ENCODE measurements at places on chromosomes 5 and 9. TPM values are rescaled to one million over a fixed set of nuclear protein-coding genes. Genes with fewer than 3 reads are reported as not detected.
A peak's percentile ranks its signal among the peaks of the same experiment; 100 is the strongest.

DNA sequence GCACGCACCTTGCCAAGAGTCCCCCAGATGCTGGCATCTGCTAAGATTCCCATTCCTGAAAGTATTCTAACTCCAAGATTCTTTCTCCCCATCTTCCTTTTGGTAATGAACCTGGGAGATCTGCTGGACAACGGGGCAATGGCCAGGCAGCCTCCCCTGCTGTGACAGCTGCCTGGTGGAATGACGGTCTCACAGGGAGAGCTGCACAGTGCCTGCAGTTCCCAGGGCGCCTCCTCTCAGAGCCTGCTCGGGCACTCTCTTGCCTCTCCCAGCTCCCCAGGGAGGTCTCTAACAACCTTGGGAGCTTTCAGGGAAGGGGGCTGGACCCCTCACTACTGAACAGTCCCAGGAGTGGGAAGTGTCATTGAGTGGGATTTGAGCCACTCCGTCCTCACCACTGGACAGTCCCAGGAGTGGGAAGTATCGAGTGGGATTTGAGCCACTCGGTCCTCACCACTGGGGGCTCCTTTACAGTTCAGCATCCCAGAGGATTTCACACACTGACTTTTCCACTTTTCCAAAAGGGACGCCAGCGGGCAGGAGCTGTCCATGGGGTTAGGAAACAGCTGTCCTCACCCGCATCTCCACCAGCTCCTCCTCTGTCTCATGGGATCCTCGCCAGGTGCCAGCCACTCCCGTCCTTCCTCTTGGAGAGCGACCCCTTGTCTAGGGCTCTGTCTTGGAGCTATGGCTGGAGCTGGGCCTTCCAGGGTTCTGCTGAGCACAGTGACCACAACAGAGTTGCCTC lies 65.7 kb downstream of the ADAMTS2 start:
- DNase-seq, result no peak

GRCh38 chr9:116115761-116116353 lies 37.7 kb upstream of the PAPPA start:
- no peak for DNase-seq

- DNase-seq, result peak; percentile 65
These were observed at the start of gene STK32A for GRCh38 chr5:147234825-147235635. TSS of gene STK32A (plus strand) at chr5:147235026. CDS start at chr5:147239635, 4,609 bp downstream.

DNA sequence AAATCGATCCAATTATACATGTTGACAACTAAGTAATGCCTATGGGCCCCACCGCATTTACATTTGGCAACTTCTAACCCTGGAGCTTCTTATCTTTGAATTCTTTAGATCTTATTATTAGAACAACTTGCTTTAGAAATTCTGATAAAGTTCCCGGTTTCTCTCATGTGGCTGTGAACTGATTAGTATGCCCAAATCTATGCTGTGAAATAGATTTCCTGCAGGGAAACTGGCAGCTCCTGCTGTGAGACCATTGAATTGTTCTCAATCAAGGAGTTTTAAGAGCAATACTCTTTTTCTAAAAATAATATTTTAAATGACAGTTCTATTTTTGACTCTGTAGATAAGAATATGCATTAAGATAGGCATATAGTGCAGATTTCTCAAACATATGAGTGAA lies 177.5 kb downstream of the GABRB2 start:
- DNase-seq, result no peak

DNA sequence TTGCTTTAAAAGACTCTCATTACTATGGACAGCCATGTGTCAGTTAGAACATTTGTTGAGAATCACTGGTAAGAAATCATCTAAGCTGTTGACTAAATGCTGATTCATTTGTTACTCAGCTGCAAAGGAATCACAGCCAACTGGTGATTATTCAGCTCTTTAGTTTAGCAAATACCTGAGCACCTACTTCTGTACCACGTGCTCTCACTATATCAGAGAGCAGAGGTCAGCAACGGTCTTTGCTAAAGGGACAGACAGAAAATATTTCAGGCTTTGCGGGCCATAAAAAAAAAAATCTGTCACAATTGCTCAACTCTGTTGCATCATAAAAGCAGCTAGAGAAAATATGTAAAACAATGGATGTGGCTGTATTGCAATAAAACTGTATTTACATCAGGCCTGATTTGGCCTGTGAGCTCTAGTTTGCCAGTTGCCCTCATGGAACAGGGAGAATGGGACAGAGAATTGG lies 377.6 kb downstream of the DNAH5 start:
- peak; percentile 99 for DNase-seq

- no peak for DNase-seq
These were observed 172.7 kb downstream of the NSG2 start for GRCh38 chr5:174218162-174218561.

DNA sequence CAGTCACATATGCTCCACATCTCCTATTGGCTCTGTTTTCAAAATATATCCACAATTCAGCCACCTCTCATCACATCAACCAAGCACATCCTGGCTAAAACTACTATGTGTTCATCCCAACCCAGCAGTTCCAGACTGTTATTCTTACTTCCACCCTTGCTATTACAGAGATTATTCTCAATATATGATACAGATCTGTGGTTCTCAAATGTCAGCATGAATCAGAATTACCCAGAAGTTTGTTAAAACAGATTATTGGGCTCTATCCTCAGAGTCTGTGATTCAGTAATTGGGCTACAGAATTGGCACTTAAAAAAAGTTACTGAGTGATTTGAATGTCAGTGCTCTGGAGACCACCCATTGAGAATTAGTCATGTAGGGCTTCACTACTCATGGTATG lies 78.8 kb upstream of the IZUMO3 start:
- no peak for DNase-seq

GRCh38 chr9:120893611-120894307 lies 16.8 kb upstream of the PHF19 start:
- no peak for DNase-seq

GRCh38 chr5:72661405-72661804 lies 154.2 kb upstream of the ZNF366 start:
- peak; percentile 75 for DNase-seq

- DNase-seq, result no peak
These were observed 49.8 kb upstream of the FCN1 start for GRCh38 chr9:134967547-134967930.

DNA sequence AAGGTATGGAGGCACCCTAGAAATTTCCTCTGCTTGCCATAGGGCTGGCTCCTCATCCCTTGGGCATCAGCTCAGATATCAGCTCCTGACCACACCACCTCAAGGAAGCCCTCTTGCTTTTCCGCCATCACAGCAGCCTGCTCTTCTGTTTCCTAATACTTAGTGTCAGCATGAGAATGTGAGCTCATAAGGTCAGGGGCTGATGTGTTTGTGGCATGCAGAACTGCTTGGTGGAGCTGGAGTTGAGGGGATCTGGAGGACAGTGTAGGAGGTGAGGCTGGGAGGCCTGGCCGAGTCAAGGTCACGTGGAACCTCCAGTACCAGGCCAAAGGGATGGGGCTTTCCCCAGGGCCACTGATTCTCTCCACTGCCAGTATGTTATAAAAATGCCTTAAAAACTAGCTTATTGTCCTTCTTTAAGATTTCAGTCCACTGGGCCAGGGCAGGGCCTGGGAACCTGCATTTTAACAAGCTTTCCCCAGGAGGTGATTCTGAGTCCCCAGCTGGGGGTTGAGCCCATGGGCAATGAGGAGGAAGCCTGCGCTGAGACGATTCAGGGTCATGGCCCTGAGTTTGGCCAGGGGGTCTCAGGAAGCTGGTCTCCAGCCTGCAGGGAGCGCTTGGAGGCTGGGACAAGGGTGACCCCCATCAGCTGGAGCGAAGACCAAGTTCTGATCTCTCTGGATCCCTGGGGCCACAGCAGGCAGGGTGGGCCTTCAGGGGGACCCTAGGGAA lies 28.6 kb downstream of the DAB2IP start:
- DNase-seq, result no peak

GRCh38 chr9:132531710-132532570 lies 50.5 kb upstream of the BARHL1 start:
- DNase-seq, result no peak

- peak; percentile 50 for DNase-seq
These were observed 152.0 kb downstream of the MYO10 start for GRCh38 chr5:16784088-16784487.

DNA sequence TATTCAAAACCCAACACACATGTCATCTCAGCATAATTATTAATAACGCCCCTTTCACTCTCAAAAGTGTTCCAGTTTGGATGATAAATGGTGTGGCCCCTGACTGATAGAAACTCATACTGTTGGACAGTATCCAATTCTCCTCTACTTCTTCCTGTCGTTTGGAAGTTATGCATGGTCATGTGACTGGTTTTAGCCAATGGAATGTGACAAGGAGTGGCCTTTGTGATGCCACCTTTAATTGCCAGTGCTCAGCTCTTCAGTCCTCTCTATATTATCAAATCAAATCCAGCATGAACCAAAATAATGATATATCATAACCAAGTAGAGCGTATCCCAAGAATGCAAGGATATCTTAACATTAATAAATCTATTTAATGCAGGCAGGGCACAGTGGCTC lies 117.8 kb upstream of the SPIN1 start:
- peak; percentile 12 for DNase-seq

- DNase-seq, result no peak
These were observed 10.6 kb downstream of the AFAP1L1 start for GRCh38 chr5:149282027-149282965.

DNA sequence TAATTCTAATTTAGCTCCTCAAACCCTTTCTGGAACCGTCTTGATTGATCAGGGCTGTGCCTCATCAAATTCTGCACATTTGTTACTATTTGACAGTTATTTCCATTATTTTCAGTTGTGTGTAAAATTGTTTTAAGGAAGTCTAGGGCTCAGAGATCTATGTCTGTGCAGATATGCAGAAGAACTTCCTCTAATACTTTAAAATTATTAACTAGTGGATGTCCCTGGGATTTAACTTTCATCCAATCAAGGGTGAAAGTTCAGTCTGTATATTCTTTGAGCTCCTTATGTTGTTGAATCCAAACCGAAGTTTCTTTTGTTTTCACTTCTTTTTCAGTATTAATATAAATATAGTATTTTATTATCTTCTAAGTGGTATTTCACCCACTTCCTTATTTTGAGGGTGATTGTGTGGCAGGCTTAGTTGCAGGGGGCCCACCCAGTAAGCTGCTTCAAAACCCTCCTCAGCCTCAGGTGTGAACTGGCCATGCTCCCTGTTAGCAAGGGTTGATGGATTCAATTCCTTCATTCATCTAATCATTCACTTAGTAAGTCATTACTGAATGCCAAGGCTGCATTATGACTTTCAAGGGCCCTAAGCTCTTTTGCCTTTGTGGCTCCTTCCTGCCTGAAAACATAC lies 2.1 kb upstream of the CAMLG start:
- no peak for DNase-seq

- no peak for DNase-seq
These were observed 229.0 kb downstream of the ACTL7B start for GRCh38 chr9:108626743-108627142.

DNA sequence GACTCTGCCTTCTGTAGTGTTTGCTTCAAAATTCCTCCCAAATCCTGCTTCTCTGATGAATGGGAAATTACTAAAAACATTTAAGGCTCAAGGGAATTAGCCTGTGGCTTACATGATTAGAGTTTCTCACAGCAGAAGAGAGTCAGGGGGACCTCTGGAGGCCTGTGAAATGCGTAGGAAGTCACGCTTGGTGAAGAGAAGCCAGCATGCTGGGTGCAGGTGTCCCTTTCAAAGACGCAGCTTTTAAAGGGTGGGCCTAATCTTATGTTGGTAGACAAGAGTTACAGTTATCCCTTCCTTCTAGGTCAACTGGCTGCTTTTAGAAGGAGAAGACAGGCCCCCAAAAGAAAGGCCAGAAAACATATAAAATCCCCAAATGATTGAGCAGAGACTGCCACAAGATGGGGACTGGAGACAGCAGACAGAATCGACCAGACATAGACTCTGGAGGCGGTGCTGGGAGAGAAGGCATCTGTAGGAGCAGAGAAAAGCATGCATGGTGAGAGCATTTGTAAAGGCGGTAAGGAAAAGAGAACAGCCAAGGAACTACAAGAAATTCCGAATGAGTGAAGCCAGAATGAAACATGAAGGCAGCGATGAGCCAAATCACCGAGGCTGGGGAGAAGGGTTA lies 42.3 kb downstream of the B4GALT1 start:
- no peak for DNase-seq

GRCh38 chr5:31936683-31937082 lies 237.4 kb downstream of the GOLPH3 start:
- no peak for DNase-seq

DNA sequence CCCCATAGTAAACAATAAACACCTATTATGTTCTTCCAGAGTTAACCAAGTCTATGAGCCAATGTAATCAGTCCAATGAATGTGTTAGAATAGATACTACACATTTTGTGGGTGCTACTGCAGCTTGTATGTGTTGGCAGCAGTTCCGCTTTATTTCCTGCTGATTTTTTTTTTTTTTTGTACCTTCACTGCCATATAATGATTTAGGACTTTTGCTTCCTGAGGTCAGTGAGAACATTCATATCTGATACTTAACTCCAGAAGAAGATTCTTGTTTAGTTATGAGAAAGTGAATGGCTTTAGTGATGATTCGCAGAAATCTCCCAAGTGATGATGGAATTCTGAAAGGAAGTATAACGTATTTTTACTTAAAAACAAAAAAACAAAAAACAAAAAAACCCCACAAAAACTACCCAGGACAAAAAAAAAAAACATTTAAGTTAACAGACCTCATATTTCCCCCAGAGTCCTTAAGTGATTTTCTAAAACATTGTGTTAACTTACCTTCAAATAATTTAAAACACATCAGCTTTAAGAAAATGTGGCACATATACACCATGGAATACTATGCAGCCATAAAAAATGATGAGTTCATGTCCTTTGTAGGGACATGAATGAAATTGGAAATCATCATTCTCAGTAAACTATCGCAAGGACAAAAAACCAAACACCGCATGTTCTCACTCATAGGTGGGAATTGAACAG lies 24.7 kb upstream of the LMNB1 start:
- no peak for DNase-seq

ERCC6L2 gene
- total RNA-seq, result 18.8 TPM

CCL19 gene
- not detected for total RNA-seq

TMC1 gene
- total RNA-seq, result not detected

KLHL3 gene
- total RNA-seq, result 2.9 TPM

BTNL3 gene
- total RNA-seq, result not detected

SETX gene
- total RNA-seq, result 22.7 TPM

CYLC2 gene
- not detected for total RNA-seq

REXO4 gene
- total RNA-seq, result 34.1 TPM

FAM221B gene
- 0.29 TPM for total RNA-seq

ANKRD34B gene
- total RNA-seq, result not detected

SRD5A1 gene
- 39.6 TPM for total RNA-seq

SLC6A18 gene
- not detected for total RNA-seq

SCGB3A1 gene
- not detected for total RNA-seq

SOX30 gene
- total RNA-seq, result not detected

All from PC-3 (cell line).